ENCODE measurements at places on chromosomes 2 and 18. TPM values are rescaled to one million over a fixed set of nuclear protein-coding genes. Genes with fewer than 3 reads are reported as not detected.

DNA sequence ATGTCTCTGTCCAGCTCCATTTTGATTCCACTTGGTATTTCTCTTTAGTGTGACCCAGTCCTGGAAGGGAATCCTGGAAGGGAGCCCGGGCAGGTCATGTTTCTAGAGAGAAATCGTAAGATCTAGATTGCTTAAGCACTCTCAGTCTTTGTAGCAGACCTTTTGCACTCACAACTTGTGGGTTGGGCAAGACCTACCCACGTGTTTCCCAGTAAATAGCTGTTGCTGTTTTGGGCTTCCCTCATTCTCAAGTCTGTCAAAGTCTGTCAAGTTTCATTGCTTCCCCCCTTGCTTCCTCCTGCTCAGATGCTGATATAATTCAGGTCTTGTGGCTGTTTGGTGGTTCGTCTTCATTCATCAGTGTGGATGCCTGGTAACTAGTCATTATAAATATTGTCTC lies 17.4 kb upstream of the NEMP2 start:
- no peaks in the 10 kb centered on the region for H3K27me3 ChIP-seq
- H3K27ac ChIP-seq = no peak overlapping the region
- no peak overlapping the region for H3K4me3 ChIP-seq
- no peaks in the 10 kb centered on the region for H3K4me1 ChIP-seq
- H3K36me3 ChIP-seq = no peaks in the 10 kb centered on the region

DNA sequence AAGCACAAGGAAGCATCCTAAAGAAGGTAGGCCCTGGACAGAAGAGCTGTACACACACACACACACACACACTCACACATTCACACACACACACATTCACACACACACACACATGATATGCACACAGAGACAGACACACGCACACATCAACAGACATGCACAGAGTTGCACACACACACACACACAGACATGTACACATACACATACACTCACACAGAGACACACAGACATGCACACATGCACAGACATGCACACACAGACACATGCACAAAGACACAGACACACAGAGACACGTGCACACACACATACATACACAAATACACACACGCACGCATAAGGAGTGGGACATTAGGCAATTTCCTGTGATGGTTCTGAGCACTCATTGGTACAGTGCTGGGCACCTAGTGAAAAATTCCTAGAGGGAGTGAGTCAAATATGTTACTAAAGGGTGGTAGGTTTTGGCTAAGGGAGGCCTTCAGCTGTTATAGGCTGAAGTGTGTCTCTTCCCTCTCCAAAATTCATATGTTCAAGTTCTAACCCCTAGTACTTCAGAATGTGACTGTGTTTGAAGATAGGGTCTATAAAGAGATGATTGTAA lies 26.4 kb downstream of the THNSL2 start:
- no peaks in the 10 kb centered on the region for H3K36me3 ChIP-seq
- H3K27ac ChIP-seq = no peak overlapping the region
- DNase-seq = no peak
- H3K27me3 ChIP-seq = no peaks in the 10 kb centered on the region
- H3K4me1 ChIP-seq = no peaks in the 10 kb centered on the region
- no peak overlapping the region for H3K4me3 ChIP-seq

The ANKRD62 gene
- total RNA-seq = not detected

The PLB1 gene
- total RNA-seq = 3.3 TPM

DNA sequence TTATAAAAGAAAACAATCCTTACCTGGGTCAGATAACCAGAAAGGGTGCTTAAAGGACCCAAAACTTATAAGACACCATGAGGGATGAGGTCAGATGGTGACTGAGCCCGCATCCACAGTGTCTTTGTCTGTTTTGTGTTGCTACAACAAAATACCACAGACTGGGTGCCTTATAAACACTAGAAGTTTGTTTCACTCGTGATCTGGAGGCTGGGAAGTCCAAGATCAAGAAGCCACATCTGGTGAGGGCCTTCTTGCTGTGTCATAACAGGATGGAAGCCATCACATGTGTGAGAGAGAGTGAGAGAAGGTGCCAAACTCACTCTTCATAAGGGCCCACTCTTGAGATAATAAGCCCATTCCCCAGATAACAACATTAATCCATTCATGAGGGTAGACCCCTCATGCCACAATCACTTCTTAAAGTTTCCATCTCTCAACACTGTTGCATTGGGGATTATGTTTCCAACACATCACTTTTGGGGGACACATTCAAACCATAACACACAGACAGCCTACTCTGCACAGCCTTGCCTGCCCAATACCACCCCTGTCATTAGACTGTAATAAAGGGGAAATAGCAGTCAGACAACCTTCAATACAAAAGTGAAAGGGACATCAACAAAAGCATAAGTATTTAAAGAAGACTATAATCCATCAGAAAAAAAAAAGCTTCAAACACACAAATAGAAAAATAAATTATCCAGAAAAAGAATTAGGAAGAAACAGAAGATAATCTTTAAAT lies 249.8 kb downstream of the ANAPC1 start:
- no peaks in the 10 kb centered on the region for H3K36me3 ChIP-seq
- no peaks in the 10 kb centered on the region for H3K4me1 ChIP-seq
- no peaks in the 10 kb centered on the region for H3K27me3 ChIP-seq
- DNase-seq = no peak
- H3K27ac ChIP-seq = no peak overlapping the region

- peaks cover 30% of the 10 kb centered on the region for H3K4me1 ChIP-seq
- peak; percentile 44 for DNase-seq
- no peak overlapping the region for H3K27ac ChIP-seq
- H3K36me3 ChIP-seq = no peaks in the 10 kb centered on the region
These were observed 1.3 kb upstream of the TBC1D8 start for GRCh38 chr2:101152272-101153076.

- DNase-seq = no peak
- H3K27me3 ChIP-seq = no peaks in the 10 kb centered on the region
- no peak overlapping the region for H3K27ac ChIP-seq
- no peak overlapping the region for H3K4me3 ChIP-seq
- no peaks in the 10 kb centered on the region for H3K4me1 ChIP-seq
- no peaks in the 10 kb centered on the region for H3K36me3 ChIP-seq
These were observed 203.9 kb downstream of the ZRANB3 start for GRCh38 chr2:135327146-135327545.
